Right ventricle myocardium inferior (tissue), 1 donor: ENCODE measurements at places on chromosomes 2 and 18. TPM values are rescaled to one million over a fixed set of nuclear protein-coding genes. Genes with fewer than 3 reads are reported as not detected.

DNA sequence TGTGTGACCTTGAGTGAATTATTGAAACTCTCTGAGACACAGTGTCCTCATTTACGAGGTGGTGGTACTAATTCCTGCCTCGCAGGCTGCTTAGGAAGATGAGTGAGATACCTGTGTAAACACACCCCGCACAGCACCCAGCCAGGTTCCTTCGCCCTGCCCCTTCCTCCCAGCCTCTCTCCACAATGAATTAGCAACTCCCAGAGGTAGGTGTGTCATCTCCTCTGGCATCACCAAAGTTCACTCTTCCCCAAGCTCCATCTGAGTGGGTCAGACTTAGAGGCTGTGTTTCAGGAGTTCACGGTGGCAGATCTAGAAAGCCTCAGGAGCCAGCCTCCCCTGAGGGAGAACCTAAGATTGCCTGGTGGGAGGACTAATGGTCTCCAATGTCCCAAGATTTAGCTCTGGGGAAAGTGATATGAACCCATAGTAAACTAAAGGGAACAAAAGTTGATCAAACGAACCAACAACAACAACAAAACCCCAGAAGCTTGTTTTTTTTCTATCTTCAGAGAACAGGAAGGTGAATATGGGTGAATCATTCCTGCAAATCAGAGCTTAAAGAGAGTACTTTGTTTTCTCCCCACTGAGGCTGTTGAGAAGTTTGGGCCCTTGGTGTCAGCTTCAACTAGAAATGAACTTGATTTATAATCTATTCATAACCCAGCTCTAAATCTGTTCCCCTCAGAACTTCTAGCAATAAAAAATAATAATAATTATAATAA, 44.4 kb upstream of the NRP2 start:
- no peak for DNase-seq

DNA sequence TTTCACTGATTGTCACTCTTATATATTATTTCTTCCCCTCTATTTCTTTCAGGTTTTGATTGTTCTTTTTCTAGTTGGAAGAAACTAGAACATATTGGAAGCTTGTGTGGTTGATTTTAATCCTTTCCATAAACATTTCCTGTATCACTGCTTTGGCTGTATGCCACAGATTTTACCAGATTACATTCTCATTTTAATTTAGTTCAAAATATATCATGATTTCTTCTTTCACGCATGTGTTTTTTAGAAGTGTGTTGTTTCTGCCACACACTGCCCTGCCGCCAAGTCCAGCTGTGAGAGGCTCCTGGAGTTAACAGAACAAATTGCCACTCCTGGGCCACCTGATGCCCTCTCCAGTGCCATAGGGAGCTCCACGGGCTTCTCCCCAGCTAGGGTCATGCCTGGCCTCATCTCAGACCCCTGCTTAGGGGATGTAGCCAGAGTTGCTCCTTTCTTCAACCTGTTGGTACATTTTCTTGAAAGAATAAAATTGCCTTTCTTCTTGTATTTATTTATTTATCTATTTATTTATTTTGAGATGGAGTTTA, 206.2 kb upstream of the COPS8 start:
- DNase-seq: no peak

DNA sequence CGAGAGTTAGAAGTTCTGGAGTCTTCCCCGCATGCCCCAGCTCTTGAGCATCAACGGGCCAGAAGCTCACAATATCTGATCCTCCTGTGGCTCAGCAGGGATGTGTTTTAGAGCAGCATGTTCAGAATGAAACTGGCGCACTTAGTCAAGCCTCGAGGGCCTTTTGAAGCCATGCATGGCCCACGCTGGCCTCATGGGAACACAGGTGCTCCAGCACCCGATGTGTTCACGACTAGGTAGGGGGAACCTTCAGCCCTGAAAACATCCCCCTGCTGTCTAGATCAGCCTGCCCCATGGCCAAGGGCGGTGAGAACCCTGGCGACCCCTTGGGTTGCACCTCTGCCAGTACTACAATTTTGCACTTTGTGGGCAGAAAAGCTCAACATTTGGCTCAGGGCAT, 32.8 kb downstream of the MSH6 start:
- no peak for DNase-seq

- DNase-seq: no peak
These were observed 44.2 kb upstream of the TAF1B start for GRCh38 chr2:9799011-9799596.

ANKRD23 gene
- total RNA-seq: 12.7 TPM

CLEC4F gene
- total RNA-seq: 0.22 TPM
